ENCODE measurements at places on chromosomes 4 and X. TPM values are rescaled to one million over a fixed set of nuclear protein-coding genes. Genes with fewer than 3 reads are reported as not detected.

The DCAF8L2 gene
- not detected for total RNA-seq

The MAGEA12 gene
- not detected for total RNA-seq

The SOD3 gene
- 5.0 TPM for total RNA-seq

The SSX4B gene
- not detected for total RNA-seq

The PAGE2 gene
- total RNA-seq, result not detected

GRCh38 chr4:94354474-94354896 lies 11.8 kb upstream of the HPGDS start:
- DNase-seq, result no peak
- H3K4me1 ChIP-seq, result no peaks in the 10 kb centered on the region
- no peaks in the 10 kb centered on the region for H3K27me3 ChIP-seq
- H3K36me3 ChIP-seq, result no peaks in the 10 kb centered on the region
- no peak overlapping the region for H3K27ac ChIP-seq
- H3K4me3 ChIP-seq, result no peak overlapping the region

GRCh38 chr4:55397126-55397436 lies 1.3 kb downstream of the TMEM165 start:
- H3K36me3 ChIP-seq, result no peaks in the 10 kb centered on the region
- H3K4me3 ChIP-seq, result peak overlapping the region; percentile 63
- H3K27ac ChIP-seq, result peak overlapping the region; percentile 84
- H3K27me3 ChIP-seq, result no peaks in the 10 kb centered on the region

GRCh38 chr4:18664171-18664570 lies 642.6 kb upstream of the LCORL start:
- DNase-seq, result peak; percentile 71
- H3K36me3 ChIP-seq, result no peaks in the 10 kb centered on the region
- peaks cover 6% of the 10 kb centered on the region for H3K27me3 ChIP-seq

DNA sequence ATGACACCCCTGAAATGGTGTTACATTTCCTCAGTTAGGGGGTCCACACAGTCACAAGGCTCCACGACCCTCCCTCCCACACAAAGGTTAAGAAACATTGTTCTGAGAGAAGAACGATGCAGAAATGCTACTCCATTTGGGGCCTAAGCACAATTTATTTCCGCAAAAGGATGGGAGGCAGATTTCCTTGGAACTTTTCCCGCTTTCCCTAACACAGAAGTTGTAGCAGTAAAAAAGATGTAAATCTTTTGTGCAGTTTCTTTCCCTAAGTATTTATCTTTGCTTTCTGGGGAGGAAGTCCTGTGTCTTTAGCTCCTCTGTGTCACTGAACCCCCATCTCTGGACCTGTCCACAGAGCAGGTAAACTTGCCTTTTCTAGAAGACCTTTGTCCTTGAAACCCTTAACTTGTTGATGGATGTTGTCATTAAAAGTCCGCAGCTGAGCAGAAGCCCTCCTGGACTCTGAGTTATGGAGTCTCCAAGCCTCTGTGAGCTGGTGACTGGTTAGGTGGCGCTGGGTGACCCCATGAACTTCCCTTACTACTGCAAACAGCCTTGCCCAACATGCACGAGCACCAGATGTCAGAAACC lies 67.2 kb upstream of the SHISA3 start:
- no peak for DNase-seq
- no peak overlapping the region for H3K4me3 ChIP-seq
- no peaks in the 10 kb centered on the region for H3K27me3 ChIP-seq
- no peak overlapping the region for H3K27ac ChIP-seq
- no peaks in the 10 kb centered on the region for H3K4me1 ChIP-seq
- H3K36me3 ChIP-seq, result no peaks in the 10 kb centered on the region
